Glomerular endothelial cell (primary cell): ENCODE measurements at places on chromosomes 1 and 21. TPM values are rescaled to one million over a fixed set of nuclear protein-coding genes. Genes with fewer than 3 reads are reported as not detected.

GRCh38 chr1:15132965-15133364 is 20.6 kb upstream of the TMEM51 start:
- no peak for DNase-seq

Gene GJC2
- 0.53 TPM in 1 of 2 replicates, not detected in the other for total RNA-seq

Gene EPHA8
- total RNA-seq, result not detected in 2 replicates

DNA sequence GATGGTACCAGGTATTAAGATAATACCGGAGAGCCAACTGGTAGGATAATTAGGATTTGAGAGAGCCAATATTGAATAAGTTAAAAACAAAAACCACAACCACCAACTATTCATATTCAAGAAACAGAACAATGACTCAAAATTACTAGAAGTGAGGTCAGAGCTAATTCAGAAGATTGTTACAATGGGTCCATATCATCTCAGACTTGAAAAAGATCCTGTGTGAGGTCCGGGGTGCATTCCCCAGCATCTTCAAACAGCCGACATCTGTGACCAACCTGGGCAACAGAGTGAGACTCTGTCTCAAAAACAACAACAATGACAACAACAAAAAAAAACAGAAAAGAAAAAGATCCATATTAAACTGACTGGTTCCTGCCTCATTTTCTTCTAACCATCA is 18.6 kb downstream of the AK2 start:
- no peak for DNase-seq

Gene ZNF683
- total RNA-seq, result not detected in 2 replicates

Gene MROH9
- total RNA-seq, result not detected in 2 replicates

GRCh38 chr1:29249170-29249691 is 12.9 kb downstream of the PTPRU start:
- no peak for DNase-seq

DNA sequence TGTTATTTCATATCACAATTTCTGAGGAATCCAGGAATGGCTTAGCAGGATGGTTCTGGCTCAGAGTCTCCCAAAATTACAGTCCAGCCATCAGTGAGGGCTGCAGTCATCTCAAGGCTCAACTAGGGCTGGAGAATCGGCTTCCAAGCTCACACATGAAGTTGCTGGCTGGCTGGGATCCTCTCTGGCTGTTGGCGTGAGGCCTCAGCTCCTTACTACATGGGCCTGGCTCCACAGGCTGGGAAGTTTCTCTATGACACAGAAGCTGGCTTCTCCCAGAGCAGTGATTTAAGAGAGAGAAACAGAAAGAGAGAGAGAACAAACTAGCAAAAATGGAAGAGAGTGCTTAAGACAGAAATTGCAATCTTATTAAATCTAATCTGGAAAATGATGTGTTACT is 38.8 kb upstream of the RGS8 start:
- DNase-seq, result no peak

DNA sequence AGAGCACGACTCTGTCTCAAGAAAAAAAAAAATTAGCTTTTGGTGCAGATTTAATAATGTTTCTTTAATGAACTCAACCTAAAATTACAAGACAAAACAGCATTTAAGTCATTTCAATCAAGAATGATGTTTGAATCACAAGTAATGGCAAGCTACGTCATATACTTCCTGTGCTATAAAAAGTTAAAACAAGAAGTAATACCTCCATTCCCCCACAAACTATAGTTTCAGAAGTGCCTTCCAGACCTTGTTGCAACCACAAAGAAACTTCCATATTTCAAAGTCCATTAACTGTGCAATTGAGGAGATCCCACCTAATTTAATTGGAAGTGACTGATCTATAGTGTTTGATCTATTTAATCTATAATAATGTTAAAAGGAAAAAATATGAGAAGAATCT is 15.1 kb downstream of the NRDC start:
- DNase-seq, result no peak

Gene CLDN8
- not detected in 2 replicates for total RNA-seq

- DNase-seq, result no peak
Observed at GRCh38 chr1:243550276-243550675, 294.4 kb downstream of the SDCCAG8 start.

GRCh38 chr1:246001837-246002230 is 505.2 kb downstream of the SMYD3 start:
- no peak for DNase-seq

Gene CELSR2
- 4.3 and 5.1 TPM in 2 replicates for total RNA-seq

Gene MRPS21
- total RNA-seq, result 42.3 and 48.4 TPM in 2 replicates

- DNase-seq, result no peak
Observed at GRCh38 chr1:239302696-239303095, 83.7 kb upstream of the CHRM3 start.

DNA sequence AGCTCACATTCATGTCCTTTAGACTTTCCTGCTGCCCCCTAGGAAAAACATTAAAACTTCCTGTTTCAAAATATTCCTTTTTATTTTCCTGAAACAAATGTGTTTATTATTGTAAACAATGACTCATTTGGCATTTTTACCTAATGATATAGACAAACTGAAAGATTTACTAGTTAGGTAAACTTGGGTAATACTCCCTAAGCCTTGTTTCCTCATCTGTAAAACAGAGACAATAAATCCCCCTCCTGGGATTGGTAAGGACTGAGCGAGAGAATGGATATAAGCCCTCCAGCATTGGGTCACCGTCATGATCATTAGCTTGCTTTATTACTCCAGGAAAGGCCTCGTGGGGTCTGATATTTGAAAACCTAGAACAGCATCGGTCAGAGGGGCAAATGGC is 59.8 kb downstream of the LPAR3 start:
- no peak for DNase-seq

Gene TRABD2B
- total RNA-seq, result 0.05 and 0.06 TPM in 2 replicates

Gene PCSK9
- total RNA-seq, result 0.97 and 2.6 TPM in 2 replicates

Gene MEX3A
- total RNA-seq, result 10.5 and 11.6 TPM in 2 replicates

GRCh38 chr1:40792036-40792435 is 8.4 kb downstream of the KCNQ4 start:
- DNase-seq, result no peak

- DNase-seq, result no peak
Observed at GRCh38 chr1:222970711-222971110, 155.9 kb downstream of the DISP1 start.

Gene CTBS
- total RNA-seq, result 9.0 and 11.5 TPM in 2 replicates

Gene ACTL8
- total RNA-seq, result not detected in 2 replicates

- DNase-seq, result no peak
Observed at GRCh38 chr1:36096500-36097432, 8.1 kb downstream of the ADPRS start.

- no peak for DNase-seq
Observed at GRCh38 chr1:107622966-107623365, 342.0 kb downstream of the VAV3 start.
